Transverse colon (tissue), 4 donors: ENCODE measurements at places on chromosomes 6 and 20.

- H3K27me3 ChIP-seq, result no peaks in the 10 kb centered on the region
- no peak overlapping the region for H3K4me3 ChIP-seq
Observed at GRCh38 chr6:33839399-33840047, 35.7 kb upstream of the MLN start.

DNA sequence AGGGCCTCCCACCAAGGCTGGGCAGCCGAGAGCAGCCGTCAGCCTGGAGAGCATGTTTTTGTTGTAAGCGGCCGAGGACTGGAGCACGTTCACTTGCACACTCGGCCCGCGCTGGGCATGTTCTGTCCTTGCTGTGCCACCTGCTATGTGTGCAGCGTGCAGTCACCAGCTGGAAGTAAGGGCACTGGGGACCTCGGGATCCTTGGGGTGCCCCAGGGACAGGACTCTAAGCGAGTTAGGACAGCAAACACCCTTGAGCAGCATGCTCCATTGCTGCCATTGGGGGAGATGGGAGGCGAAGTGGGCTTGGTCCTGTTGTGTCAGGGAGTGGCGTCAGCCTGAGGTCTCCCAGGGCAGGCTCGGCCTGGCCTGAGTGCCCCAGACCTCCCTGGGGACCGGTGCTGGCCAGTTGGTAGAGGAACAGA is 18.6 kb downstream of the DYNLT1 start:
- H3K27ac ChIP-seq, result no peak overlapping the region
- H3K27me3 ChIP-seq, result no peaks in the 10 kb centered on the region
- H3K36me3 ChIP-seq, result no peaks in the 10 kb centered on the region
- no peak for DNase-seq
- H3K4me1 ChIP-seq, result peaks cover 11% of the 10 kb centered on the region

- no peak overlapping the region for H3K27ac ChIP-seq
- no peaks in the 10 kb centered on the region for H3K4me1 ChIP-seq
- DNase-seq, result no peak
- no peak overlapping the region for H3K4me3 ChIP-seq
- H3K27me3 ChIP-seq, result peaks cover 22% of the 10 kb centered on the region
Observed at GRCh38 chr20:39541136-39541803, 579.1 kb downstream of the DHX35 start.

GRCh38 chr6:34476447-34476846 is 10.6 kb downstream of the PACSIN1 start:
- H3K36me3 ChIP-seq, result no peaks in the 10 kb centered on the region
- H3K4me1 ChIP-seq, result no peaks in the 10 kb centered on the region
- H3K27me3 ChIP-seq, result no peaks in the 10 kb centered on the region
- no peak overlapping the region for H3K27ac ChIP-seq
- no peak overlapping the region for H3K4me3 ChIP-seq

GRCh38 chr6:45436544-45437438 is 59.1 kb upstream of the SUPT3H start:
- no peak overlapping the region for H3K4me3 ChIP-seq
- no peak for DNase-seq
- H3K4me1 ChIP-seq, result no peaks in the 10 kb centered on the region
- H3K36me3 ChIP-seq, result no peaks in the 10 kb centered on the region

DNA sequence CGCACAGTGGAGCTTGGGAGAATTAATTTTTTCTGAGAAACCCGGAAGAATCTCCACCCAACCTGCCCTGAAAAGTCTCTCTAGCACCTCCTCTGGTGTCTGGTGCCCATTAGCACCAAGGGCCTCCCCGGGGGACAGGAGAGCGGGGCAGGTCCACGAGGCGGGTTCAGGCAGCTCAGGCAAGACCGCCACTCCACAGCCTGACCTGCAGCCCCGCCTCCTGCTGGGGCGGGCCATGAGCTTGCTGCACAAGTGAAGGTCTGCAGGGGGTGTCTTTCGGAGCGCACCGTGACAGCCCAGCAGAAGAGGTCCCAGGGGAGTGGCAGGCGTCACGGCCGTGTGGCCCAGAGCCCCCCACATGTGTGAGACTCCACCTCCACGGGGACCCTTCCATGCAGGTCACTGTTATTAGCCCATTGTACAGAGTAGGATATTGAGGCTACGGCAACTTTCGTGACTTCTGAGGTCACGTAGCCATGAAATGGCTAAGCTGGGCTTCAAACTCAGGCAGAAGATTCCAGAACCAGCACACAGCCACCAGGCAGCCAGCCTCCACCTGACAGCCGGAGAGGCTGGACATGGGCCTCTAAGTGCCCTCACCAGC is 63.9 kb upstream of the SLCO4A1 start:
- H3K4me1 ChIP-seq, result peaks cover 6% of the 10 kb centered on the region
- H3K27ac ChIP-seq, result no peak overlapping the region
- no peak for DNase-seq
- no peaks in the 10 kb centered on the region for H3K36me3 ChIP-seq
- H3K4me3 ChIP-seq, result no peak overlapping the region

GRCh38 chr6:52022675-52023074 is 64.7 kb downstream of the PKHD1 start:
- no peaks in the 10 kb centered on the region for H3K27me3 ChIP-seq
- H3K4me1 ChIP-seq, result peaks cover 13% of the 10 kb centered on the region
- no peak overlapping the region for H3K27ac ChIP-seq
- no peaks in the 10 kb centered on the region for H3K36me3 ChIP-seq

- no peaks in the 10 kb centered on the region for H3K4me1 ChIP-seq
- H3K27ac ChIP-seq, result no peak overlapping the region
- DNase-seq, result no peak
- H3K4me3 ChIP-seq, result no peak overlapping the region
Observed at GRCh38 chr6:72905705-72906478, 284.0 kb downstream of the KCNQ5 start.

DNA sequence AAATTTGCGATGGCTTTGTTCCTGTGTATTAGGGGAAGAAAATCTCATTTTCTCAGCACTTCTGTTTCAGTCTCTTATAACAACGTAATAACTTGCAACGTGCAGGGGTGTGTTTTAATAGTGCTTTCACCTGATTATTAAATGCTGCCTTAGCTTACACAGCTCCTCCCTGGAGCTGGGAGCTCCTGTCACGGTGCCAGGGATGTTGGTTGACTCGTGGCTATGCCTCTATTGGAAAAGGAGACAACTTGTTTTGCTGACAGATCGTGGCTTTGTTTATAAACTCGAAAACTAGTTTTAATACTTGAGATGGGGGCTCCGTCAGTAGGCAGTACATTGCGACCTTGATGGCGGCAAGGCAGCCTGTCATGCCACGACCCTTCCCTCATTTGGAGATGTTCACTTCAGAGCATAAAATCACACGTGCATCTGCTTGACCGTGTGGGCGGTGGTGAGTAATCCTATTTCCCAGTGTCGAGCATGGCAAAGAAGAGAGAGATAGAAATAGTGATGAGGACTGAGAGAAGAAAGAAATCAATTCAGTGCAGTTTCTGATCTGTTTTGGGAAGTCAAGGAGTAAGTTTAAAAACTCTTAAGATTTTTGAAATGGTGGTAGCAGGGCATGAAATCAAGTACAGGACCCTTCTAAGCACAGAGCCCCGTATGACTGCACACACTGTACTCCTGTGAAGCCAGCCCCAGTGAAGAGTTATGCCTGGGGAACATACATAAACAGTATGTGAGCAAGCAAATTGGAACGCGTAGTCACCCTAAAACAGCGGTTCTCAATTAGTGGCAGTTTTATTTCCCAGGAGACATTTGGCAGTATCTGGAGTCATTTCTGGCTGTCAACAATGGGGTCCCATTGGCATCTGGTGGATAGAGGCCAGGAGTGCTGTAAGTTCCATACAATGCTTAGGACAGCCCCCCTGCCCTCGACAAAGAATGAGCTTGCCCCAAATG is 147.2 kb downstream of the DOK5 start:
- H3K27me3 ChIP-seq, result no peaks in the 10 kb centered on the region
- no peak for DNase-seq
- H3K4me1 ChIP-seq, result no peaks in the 10 kb centered on the region

GRCh38 chr20:40280616-40281015 is 408.4 kb downstream of the MAFB start:
- DNase-seq, result no peak
- no peak overlapping the region for H3K4me3 ChIP-seq
- no peaks in the 10 kb centered on the region for H3K27me3 ChIP-seq
- no peaks in the 10 kb centered on the region for H3K4me1 ChIP-seq
- H3K27ac ChIP-seq, result no peak overlapping the region

GRCh38 chr6:111802720-111803330 is 70.4 kb downstream of the FYN start:
- H3K27me3 ChIP-seq, result no peaks in the 10 kb centered on the region
- H3K4me1 ChIP-seq, result peaks cover 8% of the 10 kb centered on the region
- H3K4me3 ChIP-seq, result no peak overlapping the region

DNA sequence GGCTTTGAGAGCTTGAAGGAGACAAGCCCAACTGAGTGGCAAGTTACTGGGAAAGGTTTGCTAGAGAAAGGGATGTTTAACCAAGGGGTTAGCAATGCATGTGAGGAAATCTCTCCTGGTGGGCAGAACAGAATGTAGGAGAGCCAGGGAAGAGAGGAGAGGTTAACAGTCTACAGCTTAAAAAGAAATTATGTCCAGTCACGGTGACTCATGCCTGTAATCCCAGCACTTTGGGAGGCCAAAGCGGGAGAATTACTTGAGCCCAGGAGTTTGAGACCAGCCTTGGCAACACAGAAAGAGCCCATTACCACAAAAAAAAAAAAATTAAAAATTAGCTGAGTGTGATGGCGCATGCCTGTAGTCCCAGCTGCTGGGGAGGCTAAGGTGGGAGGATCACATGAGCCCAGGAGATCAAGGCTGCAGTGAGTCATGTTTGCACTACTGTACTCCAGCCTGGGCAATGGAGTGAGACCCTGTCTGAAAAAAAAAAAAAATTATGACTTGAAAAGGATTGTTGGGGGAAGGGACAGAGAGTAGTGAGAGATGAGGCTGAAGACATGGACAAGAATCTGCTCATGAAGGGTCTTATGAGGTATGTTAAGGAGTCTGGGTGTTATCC is 264.9 kb downstream of the TBC1D7 start:
- no peak overlapping the region for H3K27ac ChIP-seq
- H3K36me3 ChIP-seq, result no peaks in the 10 kb centered on the region
- no peak overlapping the region for H3K4me3 ChIP-seq
- H3K27me3 ChIP-seq, result no peaks in the 10 kb centered on the region

- DNase-seq, result no peak
- no peak overlapping the region for H3K27ac ChIP-seq
- H3K4me3 ChIP-seq, result no peak overlapping the region
Observed at GRCh38 chr6:131937226-131937625, 13.9 kb downstream of the CCN2 start.

DNA sequence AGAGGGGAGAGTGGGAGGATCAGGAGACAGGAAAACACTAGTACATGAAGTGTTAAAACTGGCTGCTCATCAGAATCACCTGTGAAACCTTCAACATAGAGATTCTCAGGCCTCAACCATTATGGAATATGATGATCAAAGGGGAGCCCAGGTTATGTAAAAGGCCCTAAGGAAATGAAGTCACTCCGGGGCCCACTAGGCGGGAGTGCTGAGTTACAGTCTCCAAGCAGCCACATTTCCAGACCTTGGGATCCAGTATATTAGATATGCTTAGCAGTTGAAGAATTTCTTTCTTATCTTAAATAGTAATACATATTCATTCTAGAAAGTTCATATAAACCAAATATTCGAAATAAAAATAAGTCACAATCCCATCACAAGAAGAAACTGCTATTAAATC is 476.3 kb downstream of the PRKN start:
- no peak overlapping the region for H3K27ac ChIP-seq
- no peak overlapping the region for H3K4me3 ChIP-seq
- H3K36me3 ChIP-seq, result no peaks in the 10 kb centered on the region
- no peaks in the 10 kb centered on the region for H3K27me3 ChIP-seq
- DNase-seq, result no peak

GRCh38 chr6:28597217-28597835 is 71.6 kb downstream of the GPX5 start:
- H3K27ac ChIP-seq, result no peak overlapping the region
- no peak overlapping the region for H3K4me3 ChIP-seq
- DNase-seq, result no peak
- H3K36me3 ChIP-seq, result no peaks in the 10 kb centered on the region
- H3K4me1 ChIP-seq, result no peaks in the 10 kb centered on the region

DNA sequence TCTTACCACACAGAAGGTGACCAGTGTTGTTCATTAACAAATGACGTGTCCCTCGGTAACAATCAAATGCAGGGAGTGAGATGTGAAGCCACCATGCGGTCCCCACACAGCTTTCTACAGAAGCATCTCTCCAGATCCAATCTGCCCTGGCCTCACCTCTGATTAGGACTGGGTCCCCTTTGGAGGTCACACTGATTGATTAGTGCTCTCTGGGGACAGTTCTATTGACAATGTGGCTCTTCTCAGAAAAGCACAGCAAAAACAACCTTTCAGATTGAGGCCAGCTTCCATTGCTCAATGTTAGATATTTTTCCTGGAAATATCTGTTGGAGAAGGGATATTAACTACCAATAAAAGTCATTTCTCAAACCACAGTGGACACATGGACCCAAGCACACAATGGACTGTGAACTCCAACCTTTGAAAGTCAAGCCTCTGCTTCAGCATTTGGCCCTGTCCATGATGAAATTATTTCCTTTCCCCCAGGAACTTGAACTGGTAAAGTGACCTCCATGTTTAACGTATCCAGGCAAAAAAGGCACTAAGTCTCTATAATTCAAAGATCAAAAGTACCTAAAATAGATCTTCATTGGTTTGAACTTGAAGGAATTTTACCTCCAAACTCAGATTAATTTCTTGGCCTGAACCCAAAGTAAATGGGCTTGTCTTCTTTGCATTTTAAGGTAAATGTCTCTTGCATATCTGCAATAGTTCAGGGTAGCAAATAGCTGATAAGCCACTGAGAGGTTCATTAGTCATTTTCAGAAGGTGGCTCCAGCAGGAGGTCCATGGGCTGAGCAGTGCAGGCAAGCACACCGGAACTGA is 118.5 kb downstream of the FOXA2 start:
- no peaks in the 10 kb centered on the region for H3K36me3 ChIP-seq
- no peak overlapping the region for H3K27ac ChIP-seq
- no peaks in the 10 kb centered on the region for H3K27me3 ChIP-seq
- H3K4me3 ChIP-seq, result no peak overlapping the region
- no peak for DNase-seq

DNA sequence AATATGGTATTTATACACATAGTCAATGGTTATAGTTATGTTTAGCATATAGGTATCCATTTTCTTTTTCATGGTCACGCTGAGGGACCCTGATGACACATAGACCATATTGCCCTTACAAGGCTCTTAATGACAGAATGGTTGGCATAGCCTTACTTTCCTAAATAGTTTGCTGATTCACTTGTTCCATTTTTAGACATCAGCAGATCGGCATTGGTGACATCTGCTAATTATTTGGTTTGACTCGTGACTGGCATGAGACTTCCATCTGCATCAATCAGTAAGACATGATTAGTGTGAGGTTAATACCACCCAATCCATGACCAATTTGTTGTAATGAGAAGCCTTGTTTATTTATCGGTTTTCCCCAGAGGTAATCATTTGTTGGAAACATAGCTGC is 309.7 kb downstream of the ALDH8A1 start:
- peaks cover 9% of the 10 kb centered on the region for H3K4me1 ChIP-seq
- no peaks in the 10 kb centered on the region for H3K27me3 ChIP-seq
- H3K36me3 ChIP-seq, result no peaks in the 10 kb centered on the region
- no peak overlapping the region for H3K4me3 ChIP-seq
- DNase-seq, result no peak
